Activated naive CD4-positive, alpha-beta T cell treated with Interleukin-2 at 50 U/mL for 16 hours (primary cell): ENCODE measurements at places on chromosomes 6 and 20.
A peak's percentile ranks its signal among the peaks of the same experiment; 100 is the strongest.

DNA sequence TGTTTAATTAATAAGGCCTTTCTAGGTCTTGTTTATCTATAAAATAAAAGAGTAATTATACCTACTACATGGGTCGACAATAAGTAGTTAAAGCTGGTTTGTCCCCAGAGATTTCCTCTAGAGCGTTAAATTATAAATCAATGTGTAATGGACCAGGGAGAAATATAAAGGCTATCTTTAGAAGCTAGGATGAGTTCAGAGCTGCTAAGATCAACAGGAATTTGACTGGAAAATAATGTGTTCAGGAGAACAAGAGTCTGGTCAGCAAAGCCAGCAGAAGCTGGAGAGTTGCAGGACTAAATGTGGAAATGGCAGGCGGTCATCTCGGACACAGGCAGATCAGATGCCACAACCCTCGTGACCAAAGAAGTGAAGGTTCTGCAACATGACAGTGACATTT, 428.8 kb downstream of the EPM2A start:
- no peak for DNase-seq

DNA sequence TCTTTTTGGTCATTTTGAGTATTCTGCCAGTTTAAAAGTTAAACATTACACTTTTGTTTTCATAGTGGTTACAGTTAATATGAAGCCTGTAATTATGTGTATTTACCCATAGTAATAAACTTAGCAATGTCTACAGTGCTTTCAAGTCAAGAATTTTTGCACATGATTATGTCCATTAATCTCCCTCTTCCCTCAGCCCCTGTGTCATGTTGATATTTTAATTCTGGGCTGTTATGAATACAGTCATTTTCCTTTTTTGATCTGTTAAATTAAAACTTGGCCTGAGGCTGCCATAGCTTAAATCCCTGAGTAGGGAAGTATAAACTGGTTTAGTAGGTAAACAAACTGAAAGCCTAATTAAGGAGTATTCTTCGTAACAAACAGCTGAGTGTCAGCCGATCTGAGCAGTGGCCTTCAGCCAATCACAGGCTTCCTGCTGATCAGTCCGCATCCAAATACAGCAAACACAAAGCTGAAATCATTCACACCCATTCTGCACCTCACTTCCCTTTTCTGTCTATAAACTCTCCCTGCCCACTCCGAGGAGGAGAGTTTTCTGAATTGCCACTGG, 9.5 kb upstream of the SFT2D1 start:
- no peak for DNase-seq

DNA sequence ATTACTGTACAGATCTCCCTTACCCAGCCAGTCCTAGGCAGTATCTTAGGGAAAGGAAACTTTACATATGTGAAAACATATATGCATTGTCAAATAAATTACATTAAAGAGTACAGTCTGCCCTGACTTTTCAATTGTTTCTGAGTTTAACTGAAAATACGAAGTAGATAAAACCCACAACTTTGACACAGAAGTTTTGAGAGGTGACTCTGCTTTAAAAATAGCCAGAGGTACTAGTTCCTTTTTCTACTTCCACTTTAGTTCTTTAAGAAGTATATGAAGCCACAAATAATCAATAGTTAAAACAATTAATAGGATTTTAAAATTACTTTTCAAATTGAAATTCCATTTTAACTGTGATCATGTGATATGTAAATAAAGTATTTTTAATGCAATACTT, 62.9 kb downstream of the BMP5 start:
- no peak for DNase-seq

- no peak for DNase-seq
Observed at GRCh38 chr20:52166150-52166549, 25.4 kb downstream of the ZFP64 start.

GRCh38 chr6:37134396-37135191, 35.4 kb upstream of the PIM1 start:
- DNase-seq = peak; percentile 21

DNA sequence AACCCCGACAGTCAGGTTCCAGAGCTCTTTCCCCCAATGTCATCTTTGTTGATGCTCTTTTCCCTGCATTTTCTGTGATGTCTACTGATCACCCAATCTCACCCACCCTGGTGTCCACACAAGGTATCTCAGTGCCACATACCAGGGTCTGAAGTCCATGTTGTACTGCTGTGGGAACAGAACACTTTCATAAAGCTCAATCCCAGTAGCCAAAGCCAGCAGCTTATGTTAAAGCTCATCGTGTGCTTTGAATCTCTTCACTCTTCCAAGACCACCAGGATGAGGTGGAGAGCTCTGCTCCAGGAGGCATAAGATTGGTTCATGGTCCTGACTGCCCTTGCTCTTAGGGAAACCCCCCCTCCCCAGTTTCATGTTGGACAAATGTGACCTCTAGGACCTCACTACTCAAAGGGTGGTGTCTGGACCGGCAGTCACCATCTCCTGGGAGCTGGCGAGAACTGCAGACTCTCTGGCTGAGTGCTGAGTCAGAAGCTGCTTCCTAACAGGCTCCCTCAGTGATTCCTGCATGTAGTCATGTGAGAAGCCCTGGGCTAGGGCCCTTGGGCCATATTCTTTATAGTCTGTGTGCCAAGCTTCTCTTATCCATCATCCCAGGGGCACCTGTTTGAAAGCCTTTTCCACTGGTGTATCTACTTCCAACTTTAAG, 13.4 kb upstream of the CPNE5 start:
- no peak for DNase-seq

DNA sequence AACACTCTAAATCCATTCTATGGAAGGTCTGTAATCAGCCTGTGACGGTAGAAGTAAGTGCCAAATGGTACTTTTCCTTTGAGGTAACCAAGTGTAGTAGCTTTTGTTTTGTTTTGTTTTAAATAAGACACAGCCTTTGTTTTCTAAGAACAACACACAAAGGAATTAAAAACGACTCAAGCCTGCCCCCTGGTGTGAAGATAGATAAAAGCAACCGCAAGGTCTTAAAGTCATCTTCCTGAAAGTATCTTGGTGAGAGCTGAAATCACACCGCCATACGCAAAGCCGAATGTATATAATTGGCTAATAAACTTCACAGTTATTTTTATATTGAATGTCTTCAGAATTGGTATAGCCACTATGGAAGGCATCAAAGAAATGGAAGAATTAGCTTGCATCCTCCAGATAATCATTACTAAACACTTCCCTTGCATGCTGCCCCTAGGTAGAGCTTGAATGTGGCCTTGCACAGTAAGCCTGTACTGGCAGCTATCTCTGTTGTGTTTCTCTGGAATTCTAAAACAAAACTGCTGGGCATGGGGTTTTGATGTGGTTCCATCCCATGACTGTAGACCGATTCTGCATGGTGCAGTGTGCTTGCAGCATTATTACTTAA, 95.6 kb downstream of the LAMP5 start:
- DNase-seq = peak; percentile 18

DNA sequence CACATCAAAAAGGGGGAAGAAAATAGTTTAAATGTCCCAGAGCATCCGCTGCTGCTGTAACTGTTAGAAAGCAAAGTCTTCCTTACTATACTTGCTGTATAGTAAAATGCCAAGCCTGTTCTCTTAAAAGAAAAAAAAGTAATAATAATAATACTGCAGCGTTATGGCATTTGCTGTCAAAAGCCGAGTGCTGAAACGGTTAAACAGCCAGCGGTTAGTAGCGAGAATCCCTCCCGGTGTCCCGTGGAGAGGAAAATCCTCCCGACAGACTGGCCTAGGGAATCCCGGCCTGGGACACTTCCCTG, 19.5 kb upstream of the NFATC2 start:
- DNase-seq = no peak

GRCh38 chr6:154196333-154196885, 157.4 kb downstream of the OPRM1 start:
- no peak for DNase-seq

- peak; percentile 69 for DNase-seq
Observed at GRCh38 chr20:36645998-36646397, at the start of gene SLA2. Gene SLA2, minus strand, starts transcription at chr20:36646196. Its CDS starts 4,861 bp downstream, at chr20:36641335.

- no peak for DNase-seq
Observed at GRCh38 chr6:140153703-140154102, 779.3 kb upstream of the CITED2 start.

GRCh38 chr6:80129485-80129884, 23.0 kb downstream of the BCKDHB start:
- DNase-seq = no peak

GRCh38 chr20:59836767-59837166, 96.7 kb downstream of the SYCP2 start:
- DNase-seq = no peak

GRCh38 chr20:20528861-20529260, 161.0 kb downstream of the INSM1 start:
- no peak for DNase-seq

DNA sequence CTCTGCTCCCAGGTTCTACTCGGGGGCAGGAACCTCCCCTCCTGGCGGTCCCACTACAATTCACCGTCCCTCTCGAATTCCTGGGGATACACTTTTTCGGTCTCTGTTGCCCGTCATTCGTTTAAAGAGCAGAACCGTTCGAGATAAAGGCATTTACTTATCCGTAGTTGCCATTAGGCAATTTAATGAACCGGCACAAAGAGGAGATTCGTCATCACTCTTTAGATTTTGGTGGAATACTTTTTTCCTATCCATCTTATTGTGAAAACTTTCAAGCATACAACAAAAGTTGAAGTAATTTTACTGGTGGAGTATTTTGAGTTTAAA, 1.2 kb upstream of the CD24 start:
- DNase-seq = no peak

DNA sequence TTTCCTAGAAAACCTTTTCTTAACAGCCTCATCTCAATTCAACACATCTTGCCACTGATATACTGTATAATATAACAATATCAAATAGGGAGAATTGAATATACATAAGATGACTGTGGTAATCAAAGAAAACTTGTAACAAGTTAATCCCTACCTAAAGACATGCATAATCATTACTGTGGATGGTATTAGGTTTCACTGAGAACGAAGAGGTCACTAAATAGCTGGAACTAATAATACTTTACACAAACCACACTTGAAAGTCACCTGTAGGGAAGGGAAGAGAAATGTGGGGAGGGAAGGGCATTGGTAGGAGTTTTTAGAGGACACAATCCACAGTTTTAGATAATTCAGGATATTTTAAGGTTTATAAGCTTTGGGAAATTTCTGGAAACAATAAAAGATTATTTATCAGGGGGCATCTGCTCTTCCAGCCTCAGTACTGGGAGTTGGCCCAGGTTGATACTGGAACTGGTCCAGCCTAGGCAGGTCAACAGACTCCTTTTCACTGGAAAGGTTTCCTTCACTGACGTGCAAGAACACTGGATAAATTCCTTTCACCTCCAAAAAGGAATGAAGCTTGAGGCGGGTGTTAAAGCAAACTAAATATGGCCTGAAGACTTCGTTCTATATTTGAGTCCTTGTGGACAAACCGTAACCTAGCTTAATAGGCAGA, 44.0 kb downstream of the MAP7 start:
- DNase-seq = no peak

DNA sequence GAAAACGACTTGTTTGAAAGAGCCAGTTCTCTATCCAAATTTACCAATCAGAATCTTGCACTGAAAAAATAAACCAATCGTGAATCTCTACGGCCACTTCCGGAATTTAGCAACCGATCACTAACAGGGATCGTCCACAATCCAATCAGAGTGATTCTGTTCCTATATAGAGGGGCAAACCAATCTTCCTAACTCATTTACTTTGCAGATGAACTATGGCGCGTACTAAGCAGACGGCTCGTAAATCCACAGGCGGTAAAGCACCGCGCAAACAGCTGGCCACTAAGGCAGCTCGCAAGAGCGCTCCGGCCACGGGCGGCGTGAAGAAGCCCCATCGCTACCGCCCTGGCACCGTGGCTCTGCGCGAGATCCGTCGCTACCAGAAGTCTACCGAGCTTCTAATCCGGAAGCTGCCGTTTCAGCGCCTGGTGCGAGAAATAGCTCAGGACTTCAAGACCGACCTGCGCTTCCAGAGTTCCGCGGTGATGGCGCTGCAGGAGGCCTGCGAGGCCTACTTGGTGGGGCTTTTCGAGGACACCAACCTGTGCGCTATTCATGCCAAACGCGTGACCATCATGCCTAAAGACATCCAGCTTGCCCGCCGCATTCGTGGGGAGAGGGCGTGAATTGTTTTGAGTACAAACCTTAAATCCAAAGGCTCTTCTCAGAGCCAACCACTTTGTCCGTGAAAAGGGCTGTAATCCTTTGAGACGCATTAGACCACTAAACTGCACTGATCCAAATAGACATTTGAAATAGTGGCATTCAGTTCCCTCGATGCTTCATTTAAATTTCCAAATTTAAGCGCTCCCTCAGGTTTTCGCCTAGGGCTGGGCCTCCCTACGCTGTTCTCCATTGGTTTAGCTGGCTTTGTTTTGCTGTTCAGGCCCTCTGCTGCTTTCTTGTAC, 138.0 kb downstream of the HFE start:
- DNase-seq = no peak

DNA sequence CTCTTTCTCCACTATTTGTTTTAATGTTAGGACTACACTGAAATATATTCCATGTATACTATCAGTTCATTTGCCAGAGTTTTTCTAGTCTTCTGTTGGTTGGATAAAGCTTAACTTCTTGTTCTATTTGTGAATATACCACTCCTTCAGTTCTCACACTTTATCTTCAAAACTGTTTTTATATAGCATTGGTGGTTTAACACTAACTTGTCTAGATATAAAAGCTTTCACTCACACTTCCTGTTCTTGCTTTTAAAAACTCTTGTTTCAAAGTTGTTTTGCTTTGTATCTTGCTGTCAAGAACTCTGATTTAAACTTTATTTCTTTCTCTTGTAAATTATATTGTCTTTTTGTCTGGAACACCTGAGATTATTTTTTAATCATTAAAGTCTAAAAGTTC, 226.8 kb upstream of the TENT5A start:
- no peak for DNase-seq

DNA sequence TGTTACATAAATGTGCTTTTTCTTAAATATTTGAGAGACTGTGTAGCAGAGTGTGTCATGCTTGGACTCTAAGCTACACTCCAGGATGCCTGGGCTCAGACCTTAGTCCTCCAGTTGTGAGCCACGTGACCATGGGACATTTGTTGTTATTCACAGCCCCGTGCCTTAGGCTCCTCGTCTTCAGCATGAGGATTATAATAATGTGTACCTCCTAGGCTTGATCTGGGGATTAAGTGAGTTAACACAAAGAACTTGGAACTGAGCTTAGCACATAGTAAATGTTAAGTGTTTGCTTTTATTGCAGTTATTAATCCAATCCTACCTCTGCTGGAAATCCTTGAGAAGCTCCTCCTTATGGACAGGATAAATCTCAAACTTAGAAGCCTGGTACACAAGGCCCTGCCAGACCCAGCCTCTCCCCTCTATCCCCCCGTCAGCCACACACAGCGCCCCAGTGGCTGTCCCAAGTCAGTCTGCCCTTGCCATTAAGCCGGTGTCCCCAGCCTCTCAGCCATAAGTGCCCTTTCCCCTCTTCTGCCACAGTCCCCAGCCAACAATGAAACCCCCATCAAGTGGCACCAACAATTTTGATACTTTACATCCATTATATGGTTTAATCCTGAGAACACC, 177.5 kb downstream of the TMEM242 start:
- DNase-seq = no peak

DNA sequence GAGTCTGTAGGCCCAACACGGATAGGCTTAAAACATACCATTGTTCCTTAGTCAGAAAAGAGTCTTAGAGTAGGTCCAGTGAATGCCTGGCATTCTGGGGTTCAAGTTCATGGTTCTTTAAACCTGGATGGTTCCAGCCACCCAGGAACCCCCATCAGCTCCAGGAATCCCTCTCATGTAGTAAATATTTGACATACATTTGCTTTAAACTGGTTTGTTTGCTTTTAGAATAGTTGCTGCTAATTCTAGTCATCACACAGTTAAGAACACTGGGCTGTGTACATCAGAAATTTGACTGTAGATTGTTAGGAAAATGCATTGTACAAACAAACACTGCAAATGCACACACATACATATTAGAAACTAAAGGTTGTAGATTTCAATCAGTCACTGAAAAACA, 30.6 kb upstream of the PBOV1 start:
- no peak for DNase-seq

GRCh38 chr6:24546439-24546838, 51.7 kb downstream of the ALDH5A1 start:
- no peak for DNase-seq
